Stimulated activated naive B cell treated with anti-CD40 and anti-IgM and Interleukin-4, amounts not matched to agents 10 μg/mL and 1 μg/mL and 100 μg/mL, for 72 hours (primary cell): ENCODE measurements at places on chromosomes 2 and 18.

GRCh38 chr2:28717339-28717758 is 34.3 kb upstream of the PPP1CB start:
- DNase-seq, result no peak

DNA sequence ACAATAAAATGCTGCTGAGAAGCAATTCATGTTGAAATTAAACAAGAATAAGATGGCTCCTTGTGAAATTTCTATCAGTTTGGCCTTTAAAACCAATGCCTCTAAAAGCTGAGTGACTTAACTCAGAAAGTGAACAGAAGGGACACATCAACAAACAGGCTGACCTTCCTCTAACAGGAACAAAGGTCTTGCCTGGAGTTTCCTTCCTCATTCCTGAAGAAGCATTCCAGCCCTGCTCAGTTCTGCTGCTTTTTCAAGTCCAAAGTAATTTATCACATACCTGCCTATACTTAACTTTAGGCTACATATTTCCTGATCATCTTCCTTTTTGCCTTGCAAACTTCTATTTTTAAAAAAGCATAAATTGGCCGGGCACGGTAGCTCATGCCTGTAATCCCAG is 14.1 kb downstream of the PTRHD1 start:
- no peak for DNase-seq

DNA sequence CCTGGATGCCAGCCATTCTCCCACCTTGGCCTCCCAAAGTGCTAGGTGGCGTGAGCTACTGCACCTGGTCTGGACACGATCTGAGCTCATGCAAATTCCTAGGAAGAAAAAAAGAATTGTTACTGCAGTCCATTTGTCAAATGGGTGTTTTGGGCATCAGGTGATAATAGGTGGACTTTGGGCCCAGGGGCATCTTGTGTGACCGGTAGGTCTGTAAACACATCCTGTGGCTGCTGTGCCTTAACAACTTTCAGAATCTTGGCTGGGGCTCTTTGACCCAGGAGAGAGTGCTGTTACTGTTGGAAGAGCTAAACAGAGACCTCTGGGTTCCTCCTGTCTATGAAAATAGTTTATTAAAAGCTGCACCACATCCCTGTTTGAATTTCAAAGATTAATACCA is 34.9 kb upstream of the TFCP2L1 start:
- no peak for DNase-seq

DNA sequence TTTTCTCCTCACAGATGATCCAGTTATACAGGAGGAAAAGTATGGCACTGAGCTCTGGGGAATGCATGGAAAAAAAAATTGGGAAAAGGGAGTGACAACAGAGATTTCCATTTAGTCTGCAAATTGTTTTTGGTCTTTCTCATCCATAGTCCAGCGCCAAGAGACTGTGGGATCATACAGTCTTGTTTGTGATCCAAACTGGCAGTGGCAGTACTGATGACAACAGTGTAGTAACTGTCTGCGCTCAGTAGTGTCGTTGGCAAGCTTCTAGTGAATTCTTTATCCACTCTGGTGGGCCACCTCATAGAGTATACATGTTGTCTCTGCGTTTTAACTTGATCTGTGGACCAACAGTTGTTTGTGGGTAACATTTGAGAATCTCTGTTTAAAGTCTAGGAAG is 37.9 kb downstream of the GALNT1 start:
- DNase-seq, result no peak

DNA sequence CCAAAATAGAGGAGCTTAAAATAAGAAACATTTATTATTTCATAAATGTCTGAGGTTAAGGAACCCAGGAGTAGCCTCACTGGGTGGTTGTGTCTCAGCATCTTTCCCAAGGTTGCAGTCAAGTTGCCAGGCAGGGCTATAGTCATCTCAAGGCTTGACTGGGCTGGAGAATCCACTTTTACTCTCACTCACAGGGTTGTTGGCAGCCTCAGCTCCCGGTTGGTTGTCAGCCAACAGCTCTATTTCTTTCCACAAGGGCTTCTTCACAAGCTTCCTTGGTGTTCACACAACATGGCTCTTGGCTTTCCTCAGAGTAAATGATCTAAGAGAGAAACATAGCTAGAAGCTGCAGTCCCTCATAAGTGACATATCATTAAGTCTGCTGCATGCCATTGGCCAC is 55.6 kb upstream of the TEX51 start:
- no peak for DNase-seq

GRCh38 chr2:47640356-47640755 is 142.6 kb upstream of the MSH6 start:
- DNase-seq, result no peak

DNA sequence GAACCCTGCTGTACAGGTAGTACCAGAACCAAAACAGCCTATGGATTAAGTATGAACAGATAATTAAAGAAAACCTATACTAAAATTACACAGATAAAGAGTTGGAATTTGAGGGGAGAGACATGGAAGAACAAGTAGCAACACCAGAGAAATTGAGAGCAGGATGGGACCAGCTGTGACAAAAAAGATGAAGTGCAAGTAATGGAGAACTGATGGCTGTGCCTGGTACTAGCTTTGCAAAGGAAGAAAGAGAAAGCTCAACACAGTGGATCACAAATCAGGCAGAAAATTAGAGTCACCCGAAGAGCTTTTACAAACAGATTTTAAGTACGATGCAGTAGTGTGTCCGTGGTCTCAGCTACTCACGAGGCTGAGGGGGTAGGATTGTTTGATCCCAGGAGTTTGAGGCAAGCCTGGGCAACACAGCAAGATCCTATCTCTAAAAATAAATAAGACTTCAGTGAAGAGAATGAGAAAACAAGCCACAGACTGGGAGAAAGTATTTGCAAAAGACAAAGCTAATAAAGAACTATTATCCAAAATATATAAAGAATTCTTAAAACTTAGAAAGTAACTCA is 46.5 kb downstream of the CUL3 start:
- DNase-seq, result no peak

GRCh38 chr2:80323610-80324009 is 19.1 kb upstream of the LRRTM1 start:
- DNase-seq, result no peak

- DNase-seq, result no peak
Measured at GRCh38 chr2:195312662-195313061, 344.4 kb upstream of the SLC39A10 start.

DNA sequence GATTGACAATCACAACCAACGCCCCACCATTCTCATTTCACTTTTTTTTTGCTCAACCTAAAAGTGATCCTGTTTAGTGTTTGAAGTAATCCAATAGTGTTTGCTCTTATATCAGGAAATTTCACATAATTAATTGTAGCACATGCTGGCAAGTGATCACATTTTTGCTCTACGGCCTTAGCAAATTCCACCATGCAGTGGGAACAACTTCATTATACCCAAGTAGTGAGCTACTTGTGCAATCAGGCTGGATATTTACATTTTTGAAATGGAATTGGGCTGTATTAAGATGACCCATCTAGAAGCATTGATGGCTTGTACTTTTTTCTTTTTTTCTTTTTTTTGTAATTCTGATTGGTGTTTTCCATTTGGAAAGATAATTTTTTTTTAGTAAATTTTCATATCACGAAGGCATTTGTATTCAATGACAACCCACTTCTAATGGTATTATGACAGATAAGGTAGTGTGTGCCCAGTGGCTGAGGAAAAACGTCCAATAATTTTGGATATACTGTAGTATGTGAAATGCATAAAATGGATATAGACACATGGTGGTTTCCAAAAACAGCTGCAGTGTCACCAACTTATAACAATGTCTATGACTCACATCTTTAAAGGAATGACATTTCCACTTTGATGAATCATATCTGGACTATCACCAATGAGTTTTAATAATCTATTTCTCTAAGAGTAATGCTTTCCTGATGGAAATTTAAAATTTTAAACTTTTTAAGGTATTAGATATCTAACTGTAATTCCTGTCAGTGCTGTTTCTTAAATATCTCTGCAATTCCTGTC is 130.6 kb downstream of the COL6A3 start:
- DNase-seq, result no peak

DNA sequence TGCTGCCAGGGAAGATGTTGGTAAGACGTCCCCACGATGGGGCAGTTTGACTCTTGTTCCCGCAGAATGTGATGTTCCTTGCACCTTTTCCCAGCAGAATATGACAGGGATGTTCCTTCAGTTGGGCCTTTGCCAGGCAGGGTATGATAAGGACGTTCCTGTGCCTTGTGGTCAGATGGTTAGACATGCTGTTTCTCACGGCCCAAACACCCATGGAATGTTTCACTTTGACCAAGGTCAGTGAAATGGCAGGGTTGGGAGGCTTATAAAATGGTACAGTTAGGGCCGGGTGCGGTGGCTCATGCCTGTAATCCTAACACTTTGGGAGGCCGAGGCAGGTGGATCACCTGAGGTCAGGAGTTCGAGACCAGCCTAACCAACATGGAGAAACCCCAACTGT is 40.3 kb upstream of the YPEL5 start:
- DNase-seq, result no peak

- no peak for DNase-seq
Measured at GRCh38 chr2:204974487-204974886, 429.2 kb downstream of the PARD3B start.

- DNase-seq, result no peak
Measured at GRCh38 chr2:23550553-23550952, 165.6 kb downstream of the KLHL29 start.

GRCh38 chr2:33442528-33443079 is 33.8 kb upstream of the RASGRP3 start:
- no peak for DNase-seq

DNA sequence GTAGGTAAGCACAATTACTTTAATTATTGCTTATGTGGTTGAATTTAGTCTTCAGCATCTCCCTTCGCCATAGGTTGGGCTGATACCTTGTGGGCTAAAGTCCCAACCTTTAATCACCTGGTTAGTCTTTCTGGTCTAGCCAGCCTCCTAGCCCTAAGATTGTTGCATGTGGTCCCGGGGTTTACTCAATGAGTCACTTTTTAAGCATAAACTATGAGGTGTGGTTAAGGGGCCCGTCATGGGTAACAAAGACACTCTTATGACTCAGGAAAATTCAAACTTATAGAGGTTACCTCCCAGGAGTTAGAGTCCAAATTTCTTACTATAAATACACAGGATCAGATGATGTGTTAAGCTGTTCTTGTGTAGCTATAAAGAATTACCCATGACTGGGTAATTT is 841.6 kb downstream of the TRIB2 start:
- no peak for DNase-seq

DNA sequence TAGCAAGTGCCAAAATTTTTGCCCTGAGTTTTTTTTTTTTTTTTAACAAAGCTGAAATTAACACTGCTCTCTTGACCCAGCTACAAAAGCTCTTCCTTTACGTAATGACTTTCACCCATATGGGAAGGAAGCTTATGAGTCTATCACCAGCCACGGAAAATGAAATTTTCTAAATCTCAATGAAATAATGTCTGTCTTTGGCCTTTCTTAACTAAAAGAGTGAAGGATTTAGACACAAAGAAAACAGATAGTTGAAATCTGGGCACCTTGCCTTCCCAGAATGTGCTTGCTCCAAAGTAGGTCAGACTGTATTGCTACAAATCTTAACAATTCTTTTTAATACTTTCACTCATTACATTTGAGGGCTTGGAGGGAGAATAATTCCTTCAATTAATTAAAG is 180.8 kb upstream of the MGAT5 start:
- DNase-seq, result no peak

DNA sequence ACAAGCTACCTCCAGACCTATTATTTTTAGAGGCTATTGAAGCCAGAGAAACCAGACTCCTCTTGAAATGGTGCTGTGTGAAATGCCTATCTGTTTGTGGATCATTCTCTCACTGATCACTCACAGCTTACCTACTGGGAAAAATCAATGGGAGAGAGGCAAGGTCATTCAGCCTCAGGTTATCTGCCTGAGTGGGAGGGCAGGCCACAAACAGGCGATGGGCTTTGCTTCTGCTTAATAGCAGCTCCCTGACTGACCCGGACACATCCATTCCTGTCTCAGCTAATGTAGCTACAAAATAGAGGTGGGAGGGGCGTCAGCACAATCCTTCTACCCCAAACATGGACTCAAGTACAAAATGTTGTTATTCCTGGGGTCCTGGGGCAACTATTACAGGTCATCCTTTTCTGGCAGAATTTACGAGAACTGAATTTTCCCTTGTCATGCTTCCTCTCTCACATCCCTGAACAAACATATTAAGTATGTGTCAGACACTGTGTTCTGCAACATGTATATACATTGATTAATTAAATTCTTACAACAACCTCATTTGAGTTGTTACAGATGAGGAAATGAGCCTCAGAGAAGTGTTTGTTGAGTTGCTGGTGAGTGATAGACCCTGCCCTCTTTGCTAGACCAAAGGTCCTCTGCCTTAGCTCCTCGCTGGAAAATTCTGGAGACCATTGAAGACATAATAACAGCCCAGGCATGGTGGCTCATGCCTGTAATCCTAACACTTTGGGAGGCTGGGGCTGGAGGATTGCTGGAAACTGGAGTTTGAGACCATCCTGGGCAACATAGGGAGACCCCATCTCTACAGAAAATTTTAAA is 60.5 kb downstream of the CDK15 start:
- no peak for DNase-seq

- DNase-seq, result no peak
Measured at GRCh38 chr2:179201869-179202268, 62.8 kb downstream of the SESTD1 start.

DNA sequence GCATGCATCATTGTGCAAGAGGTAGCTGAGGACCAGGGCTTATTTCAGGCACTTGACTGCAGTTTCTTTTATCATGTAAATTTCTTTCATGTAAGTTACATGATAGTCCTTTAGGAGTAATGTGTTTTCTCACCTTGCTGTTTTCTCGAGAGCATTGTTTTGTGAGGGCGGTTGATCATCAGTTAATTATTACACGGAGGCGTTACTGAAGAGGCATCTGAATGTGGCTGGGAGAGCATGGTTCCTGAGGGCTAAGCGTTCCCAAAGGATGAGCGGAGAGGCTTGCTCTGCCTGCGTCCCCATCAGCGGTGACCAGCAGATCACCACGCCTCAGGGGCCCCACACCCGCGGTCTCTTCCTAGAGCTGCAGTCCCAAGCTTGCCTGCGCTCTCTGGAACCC is 156.1 kb upstream of the NFATC1 start:
- no peak for DNase-seq

- no peak for DNase-seq
Measured at GRCh38 chr2:9288233-9288632, 81.6 kb downstream of the ASAP2 start.

GRCh38 chr2:74333896-74334586 is 9.2 kb downstream of the SLC4A5 start:
- DNase-seq, result no peak

DNA sequence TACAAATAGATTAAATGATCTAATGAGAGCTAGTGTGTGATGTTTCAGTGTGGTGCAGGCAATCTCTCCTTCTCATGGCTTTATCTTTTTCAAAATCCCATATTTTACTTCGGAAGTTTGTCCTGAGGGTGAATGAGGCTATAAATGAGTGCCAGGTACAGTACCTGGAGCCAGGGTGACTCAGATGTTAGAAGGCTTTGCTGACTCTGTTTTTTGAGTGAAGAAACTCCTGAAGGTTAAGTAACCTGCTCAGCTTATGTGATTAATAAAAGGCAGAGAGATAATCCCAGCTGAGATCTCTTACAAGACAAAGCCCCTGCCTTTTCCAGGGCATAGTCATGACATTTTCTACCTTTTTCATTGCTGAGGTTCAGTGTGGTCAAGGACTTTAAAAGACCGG is 52.6 kb downstream of the MGAT5 start:
- no peak for DNase-seq

GRCh38 chr2:235533616-235534385 is 40.0 kb downstream of the AGAP1 start:
- DNase-seq, result no peak
